ENCODE measurements at places on chromosomes 2 and 18. TPM values are rescaled to one million over a fixed set of nuclear protein-coding genes. Genes with fewer than 3 reads are reported as not detected.

The TRAF3IP1 gene
- 5.0 TPM for total RNA-seq

The C18orf54 gene
- 4.7 TPM for total RNA-seq

The HOXD9 gene
- not detected for total RNA-seq

The IL36A gene
- total RNA-seq, result not detected

The INHA gene
- not detected for total RNA-seq

The IGFBP5 gene
- 1.4 TPM for total RNA-seq

The BMP10 gene
- not detected for total RNA-seq

The GPBAR1 gene
- total RNA-seq, result not detected

The NOL4 gene
- total RNA-seq, result not detected

The EFR3B gene
- 42.1 TPM for total RNA-seq

Measured in melanocyte of skin (primary cell).